ENCODE measurements at places on chromosomes 6 and 20.

DNA sequence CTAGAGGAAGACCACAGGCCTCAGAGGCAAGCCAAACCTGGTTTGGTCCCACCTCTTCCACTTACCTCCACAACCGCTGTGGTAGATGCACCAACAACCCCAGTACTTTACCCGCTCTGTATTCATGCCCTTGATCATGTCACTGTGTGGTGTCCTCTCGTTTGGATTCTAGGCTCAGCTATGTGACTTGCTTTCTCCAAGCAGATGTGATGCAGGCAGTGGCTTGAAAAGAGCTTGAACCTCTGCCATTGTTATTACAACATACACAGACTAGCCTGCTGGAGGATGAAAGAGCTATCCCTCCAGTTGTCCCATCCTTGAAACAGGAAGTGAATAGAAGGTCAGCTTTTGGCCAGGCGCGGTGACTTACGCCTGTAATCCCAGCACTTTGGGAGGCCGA, 147.7 kb downstream of the ZNF217 start:
- no peak for DNase-seq

GRCh38 chr6:134299236-134299635, 18.7 kb downstream of the SGK1 start:
- no peak for DNase-seq

DNA sequence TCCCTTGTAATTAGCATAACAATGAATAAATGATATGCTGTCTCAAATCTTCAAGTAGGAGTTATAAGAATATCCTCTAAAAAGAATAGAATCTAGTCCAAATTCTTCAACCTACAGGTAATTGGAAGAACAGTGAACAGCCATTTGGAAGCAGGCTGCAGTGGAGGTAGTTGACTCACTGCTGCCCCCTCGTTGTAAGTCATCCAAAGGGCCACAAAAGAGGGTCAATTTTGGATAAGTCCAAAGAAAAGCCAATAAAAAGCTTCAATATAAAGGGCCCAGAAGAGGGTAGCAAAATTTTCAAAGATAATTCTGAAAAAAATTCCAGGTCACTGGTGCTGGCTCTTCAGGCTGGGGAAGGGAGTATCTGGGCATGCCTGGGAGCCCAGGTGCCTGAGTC, 60.8 kb upstream of the SSTR4 start:
- DNase-seq: no peak

- DNase-seq: no peak
Measured at GRCh38 chr6:16135066-16135465, 6.2 kb downstream of the MYLIP start.

- no peak for DNase-seq
Measured at GRCh38 chr6:144497650-144498049, 212.5 kb downstream of the UTRN start.

GRCh38 chr20:56422076-56422823, 10.2 kb downstream of the CASS4 start:
- no peak for DNase-seq

- DNase-seq: no peak
Measured at GRCh38 chr6:23170049-23170448, 600.7 kb downstream of the HDGFL1 start.

GRCh38 chr6:3912361-3913076, 63.3 kb downstream of the FAM50B start:
- no peak for DNase-seq

DNA sequence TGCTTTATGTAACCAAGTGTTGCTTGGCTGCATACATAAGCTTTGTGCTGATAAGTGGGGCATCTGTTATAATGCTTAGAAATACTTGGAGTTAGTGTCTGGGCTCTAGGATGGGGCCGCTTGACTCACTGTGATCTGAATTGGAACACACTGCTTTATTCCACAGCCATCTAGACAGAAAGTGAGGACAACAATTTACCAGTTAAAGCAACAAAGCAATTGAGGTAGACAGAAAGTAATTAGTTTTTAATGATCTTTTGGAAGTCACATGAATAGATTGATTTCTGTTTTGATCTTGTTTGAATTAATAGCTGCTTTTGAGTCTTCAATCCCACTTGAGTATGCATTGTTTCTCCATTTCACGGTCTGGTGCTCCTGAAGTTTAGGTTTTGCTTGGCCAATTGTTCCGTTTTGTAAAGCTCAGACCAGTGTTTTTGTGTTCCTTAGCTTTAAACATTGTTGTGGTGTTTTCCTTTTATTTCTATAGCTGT, 157.5 kb downstream of the TRMT11 start:
- no peak for DNase-seq

GRCh38 chr6:41216616-41217015, 11.5 kb upstream of the TREML4 start:
- DNase-seq: no peak

GRCh38 chr20:34663213-34663943, 13.5 kb downstream of the PIGU start:
- DNase-seq: no peak

DNA sequence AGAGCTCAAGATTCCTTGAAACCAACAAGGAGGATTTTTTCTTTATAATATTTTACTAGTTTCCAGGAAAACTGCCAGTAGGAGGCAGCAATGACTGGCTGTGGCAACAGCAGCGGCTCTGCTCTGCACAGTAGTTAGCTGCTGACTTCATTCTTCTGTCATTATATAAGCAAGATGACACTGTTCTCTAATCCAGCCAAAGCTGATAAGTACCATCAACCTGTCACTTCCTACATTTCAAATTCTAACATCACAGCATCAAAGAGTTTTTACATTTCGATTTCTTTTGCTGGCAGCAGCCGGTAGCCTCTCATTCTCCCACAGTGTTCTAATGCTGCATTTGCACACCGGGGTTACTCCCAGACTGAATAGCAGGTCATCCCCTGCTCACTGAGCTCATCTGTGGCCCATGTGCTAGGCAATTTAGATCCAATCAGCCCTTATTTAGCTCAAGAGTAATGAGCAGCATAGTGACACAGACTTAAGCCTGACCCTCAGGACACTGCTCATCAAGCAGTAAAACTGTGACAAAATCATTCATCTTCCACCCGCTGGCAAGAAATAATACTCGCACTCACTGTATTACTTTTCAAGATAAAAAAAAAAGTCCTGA, 67.8 kb downstream of the MMS22L start:
- DNase-seq: no peak

DNA sequence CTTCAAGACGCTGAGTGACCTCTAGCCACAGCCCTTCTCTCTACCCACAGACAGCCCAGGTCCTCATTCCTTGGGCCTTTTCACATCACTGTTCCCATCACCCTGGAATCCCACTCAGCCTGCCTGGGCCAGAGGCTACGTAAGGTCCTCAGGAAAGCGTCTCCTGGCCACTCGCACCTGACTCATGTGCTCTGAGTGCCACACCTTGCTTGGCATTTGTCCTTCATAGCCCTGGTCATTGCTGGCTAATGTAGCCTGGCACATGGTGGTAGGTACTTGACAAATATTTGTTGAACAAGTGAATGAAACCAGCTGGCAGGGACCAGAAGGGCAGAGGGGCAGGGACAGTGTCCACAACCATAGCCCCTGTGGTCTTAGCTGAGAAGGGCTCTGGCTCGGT, 50.6 kb upstream of the FANCE start:
- no peak for DNase-seq

DNA sequence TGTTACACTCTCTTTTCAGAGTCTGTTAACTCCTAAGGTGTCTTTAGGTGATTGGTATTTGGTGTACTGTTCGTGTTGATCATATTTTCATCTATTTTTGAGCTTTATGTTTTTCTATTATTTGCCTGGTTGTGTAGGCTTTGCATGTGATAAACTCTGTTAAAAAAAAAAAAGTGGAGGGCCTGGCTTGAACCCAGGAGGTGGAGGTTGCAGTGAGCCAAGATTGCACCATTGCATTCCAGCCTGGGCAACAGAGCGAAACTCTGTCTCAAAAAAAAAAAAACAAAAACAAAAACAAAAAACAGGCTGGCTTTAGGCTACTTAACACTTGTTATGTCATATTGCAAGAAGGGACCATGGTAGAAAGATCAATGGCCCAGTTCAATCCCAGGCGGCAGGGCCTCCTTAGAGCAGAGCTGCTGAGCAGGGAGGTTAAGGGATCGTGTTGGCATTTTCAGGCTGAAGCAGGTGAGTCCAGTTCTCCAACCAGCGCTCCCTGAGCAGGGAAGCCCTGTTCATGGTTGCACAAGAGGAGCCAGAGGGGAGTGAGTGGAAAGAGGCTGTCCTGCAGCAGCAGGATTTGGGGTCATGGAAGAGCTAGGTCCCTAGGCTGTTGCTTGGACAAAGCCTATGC, 8.5 kb downstream of the PYGB start:
- no peak for DNase-seq

- no peak for DNase-seq
Measured at GRCh38 chr6:131867744-131868143, 59.9 kb downstream of the ENPP1 start.

DNA sequence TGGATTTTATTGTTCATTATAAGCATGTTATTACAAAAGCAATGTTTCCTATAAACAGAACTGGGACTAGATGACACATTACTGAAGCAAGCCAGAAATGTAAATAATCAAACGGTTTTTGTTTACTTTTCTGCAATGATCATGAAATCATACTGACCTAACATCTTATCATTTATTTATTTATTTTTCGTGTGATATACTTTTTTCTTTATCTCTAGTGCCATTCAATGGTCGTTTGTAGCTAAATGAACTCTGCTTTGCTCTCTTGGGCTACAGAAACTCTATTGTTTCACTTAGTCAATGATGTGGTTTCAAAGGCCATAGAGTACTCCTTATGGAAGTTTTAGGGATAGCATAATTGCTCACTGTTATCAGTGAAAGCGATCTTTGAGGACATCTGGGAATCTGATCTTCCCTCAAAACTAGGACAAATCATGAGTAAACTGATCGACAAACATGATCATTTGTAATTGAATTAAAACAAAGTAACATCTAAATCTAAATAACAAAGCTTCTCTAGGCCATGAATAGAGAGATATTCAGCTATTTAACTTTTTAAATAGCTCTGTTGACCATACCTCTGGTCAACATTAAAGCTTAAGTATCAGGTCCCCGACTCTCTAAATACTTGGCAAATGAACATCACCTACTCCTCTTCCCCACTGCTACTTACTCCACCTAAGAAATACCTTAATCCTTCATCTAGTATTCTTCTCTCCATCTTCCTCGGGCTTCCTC, 933.4 kb downstream of the TFAP2A start:
- DNase-seq: no peak

- no peak for DNase-seq
Measured at GRCh38 chr6:81938014-81938856, 185.8 kb upstream of the TENT5A start.
